NCI-H1105 (cell line): ENCODE measurements at places on chromosomes 3 and 15.
A peak's percentile ranks its signal among the peaks of the same experiment; 100 is the strongest.

DNA sequence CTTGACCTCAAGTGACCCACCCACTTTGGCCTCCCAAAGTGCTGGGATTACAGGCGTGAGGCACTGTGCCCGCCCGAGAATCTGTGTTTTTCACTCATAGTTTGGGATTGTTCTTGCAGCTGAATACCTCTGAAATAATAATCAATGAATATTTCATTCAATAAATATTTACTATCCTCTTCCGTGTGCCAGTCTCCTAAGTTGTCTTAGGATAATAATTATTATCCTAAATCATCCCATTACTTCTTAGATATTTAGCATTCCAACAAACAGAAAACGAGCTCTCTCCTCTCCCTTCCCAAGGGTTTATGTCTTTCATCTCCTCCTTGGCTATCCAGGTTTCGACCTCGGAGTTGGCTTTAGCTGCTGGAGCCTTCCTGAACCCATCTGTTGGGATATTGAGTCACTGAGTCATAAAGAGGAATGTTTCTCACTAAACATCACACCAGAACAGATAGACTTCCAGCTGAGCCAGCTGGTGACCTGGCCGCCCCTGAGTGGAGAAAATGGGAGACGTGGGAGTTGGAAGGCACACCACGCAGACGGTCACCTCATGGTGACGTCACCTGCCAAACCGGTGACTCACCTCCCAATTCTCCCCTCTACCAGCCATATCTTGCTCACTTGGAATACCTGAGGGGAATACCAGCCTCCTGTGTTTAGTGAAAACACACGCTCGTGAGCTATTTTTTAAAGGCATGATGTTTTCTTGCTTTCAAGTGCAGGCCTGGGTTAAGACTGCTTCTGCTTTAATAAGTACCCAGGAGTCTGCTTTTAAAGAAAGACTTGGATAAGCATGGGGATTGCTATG lies 43.9 kb downstream of the BHLHE40 start:
- DNase-seq = no peak

DNA sequence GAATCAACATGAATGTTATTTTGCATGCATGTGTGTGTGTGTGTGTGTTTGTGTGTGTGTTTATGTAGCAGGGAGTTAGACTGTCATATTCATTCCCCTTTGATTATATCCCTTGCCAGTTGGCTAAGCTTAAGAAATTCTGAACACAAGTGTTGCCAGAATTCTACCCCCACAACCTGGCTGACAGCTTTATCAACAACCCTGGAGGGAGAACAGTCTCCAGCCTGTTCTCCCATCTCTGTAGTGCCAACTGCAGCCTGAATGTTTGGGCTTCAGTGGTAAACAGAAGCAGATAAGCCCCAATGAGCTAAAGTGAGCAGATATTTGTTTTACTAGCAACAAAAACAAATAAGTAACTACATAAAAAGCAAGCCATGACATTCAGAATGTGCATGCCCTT lies 162.6 kb upstream of the ABI3BP start:
- DNase-seq = no peak

DNA sequence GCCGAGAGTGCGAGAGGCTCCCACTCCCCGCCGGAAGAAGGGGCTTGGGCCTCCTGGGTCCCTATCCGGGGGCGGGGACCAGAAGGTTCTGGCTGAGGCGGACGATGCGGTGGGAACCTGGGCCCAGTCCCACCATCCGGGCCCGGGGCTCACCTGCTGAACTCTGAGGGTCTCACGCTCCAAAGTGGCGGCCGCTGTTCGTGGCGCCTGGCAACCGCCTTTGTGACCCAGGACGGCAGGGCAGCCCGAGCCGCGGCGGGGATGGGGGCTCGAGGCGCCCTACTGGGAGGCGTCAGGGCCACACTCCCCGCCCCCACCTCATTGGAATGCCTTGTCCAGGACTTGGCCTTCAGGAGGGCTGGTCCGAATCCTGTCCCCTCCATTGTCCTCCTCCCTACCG lies at the start of gene FANCD2OS:
TSS of gene FANCD2OS (minus strand) at position 165 of the 400 bp plus-strand sequence. CDS start 3,481 bp downstream, outside the sequence.
- no peak for DNase-seq

- DNase-seq = no peak
These were observed 119.9 kb upstream of the MELTF start for GRCh38 chr3:197149528-197149927.

DNA sequence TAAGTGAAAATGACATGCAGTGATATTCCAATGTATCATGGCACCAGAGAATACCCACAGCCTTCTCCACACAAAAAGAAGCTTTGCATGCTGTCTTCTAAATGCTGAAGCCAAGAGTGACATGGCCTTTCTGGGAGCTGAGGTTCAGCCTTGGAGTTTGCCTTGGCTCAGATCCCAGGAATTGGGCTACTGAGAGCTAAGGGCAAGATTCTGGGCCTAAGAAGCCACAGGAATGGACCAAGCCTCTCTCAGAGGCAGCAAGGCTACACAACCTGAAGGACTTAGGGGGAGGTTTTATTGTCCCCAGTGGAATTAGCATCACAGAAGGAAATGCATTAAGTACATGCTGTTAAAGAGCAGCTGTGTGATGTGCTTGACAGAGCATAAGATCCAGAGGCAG lies 1078.5 kb downstream of the TUSC7 start:
- peak; percentile 5 for DNase-seq

GRCh38 chr15:41836713-41837454 lies 1.8 kb upstream of the PLA2G4B start:
- no peak for DNase-seq

DNA sequence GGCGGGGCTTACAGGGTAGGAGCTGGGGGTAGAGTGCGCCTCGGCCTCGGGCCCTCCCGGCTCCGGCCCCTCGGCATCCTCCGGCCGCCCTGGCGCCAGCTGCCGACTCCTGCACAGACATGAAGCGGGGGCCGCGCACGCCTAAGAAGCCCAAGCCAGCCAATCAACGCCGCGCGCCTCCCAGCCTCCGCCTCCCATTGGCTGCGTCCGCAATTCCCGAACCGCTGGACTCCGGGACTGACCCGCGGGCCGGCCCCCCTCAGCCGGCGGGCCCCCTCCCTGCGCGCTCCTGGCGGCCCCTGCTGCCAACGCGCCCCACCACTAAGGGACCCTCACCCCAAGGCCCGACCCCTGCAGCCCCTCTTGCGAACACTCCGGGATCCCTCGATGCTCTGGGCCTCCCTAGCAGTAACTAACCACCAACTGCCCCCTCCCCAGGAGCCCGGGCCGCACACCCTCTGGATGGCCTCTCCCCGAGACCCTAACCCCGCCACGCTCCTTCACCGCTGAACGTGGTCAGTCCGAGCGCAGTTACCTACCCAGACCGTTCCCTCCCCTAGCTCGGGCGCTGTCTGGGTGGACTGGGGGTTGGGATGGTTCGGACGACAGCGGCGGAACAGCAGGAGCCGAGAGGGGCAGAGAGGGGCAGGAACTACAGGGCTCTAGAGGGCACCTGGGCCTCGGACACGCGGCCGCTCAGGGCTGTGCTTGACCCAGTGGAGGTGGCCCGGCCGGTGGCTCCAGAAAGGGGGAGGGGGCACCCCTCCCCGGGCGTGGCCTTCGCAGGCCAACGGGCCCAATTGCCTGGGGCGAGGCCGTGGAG lies 5.0 kb downstream of the GATA2 start:
- peak; percentile 80 for DNase-seq

GRCh38 chr15:83837945-83838571 lies 184.1 kb downstream of the ADAMTSL3 start:
- DNase-seq = no peak

- no peak for DNase-seq
These were observed 36.2 kb downstream of the KBTBD12 start for GRCh38 chr3:127951276-127951675.

DNA sequence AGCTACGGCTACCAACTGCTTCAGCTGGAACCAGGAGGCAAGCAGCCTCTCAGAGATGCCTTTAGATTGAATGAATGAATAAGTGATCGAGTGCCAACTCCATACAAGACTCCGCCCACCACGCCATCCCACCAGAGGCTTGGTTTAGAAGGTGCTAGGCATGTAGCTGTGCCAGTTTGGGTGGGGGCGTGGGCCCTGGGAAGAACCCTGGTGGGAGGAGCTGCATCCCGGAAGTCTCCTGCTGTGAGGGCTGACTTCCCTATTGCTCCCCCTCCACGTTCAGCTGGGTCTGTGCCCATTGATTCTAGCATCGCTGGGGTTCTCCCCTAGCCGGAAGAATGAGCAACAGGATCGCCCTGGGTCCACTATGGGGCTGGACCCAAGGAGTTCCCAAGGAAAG lies 20.9 kb downstream of the LINGO1 start:
- no peak for DNase-seq

DNA sequence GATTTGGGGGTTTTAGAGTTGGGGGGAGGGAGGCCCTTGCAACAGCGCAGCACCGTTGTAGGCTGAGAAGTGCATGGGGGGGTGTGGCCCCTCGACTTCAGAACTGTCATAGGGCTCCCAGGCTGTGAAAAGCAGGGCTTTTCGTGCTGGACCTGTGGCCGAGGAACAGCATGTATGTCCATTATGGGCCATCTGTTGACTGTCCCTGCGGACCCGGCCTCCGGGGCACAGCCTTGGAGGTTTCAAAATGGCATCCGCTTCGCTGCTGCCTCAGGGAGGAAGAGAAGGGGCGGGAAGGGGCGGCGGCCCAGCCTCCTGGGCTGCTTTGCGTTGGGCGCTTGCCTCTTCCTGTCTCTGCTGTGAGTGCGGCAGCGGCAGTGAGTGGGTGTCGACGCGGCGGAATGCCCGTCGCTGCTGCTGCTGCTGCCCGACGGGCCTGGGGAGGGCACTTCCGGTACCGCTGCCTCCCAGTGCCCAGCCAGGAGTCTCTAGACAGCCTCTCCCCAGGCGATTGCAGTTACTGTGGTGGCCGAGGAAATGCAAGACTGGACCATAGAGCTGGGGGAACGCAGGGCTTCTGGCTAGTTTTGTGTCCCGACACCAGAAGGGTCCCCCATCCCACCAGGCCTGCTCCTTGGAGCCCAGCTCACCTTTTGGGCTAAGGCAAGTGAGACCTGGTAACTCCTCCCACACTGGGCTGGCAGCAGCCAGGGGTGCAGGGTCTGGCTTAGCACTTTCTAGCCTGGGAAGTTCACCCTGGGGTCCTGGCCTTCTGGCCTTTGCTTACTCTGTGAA lies 1.9 kb downstream of the GNAI2 start:
- DNase-seq = peak; percentile 29

DNA sequence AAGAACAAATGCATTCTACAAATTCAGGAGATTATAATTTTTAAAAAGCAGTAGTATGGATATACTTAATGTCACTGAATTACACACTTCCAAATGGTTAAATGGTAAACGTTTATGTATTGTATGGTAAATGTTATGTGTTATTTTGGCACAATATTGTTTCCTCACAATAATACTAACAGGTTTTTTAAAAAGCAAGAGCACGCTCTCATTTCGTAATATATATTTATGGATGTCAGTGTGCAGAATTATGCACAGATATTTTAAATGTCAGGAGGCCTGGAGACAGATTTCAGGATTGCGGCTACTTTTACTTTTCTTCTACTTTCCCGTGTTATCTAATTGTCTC lies 533 bp downstream of the ZNF445 start:
- no peak for DNase-seq

- DNase-seq = no peak
These were observed 23.0 kb downstream of the NEO1 start for GRCh38 chr15:73075160-73075859.

GRCh38 chr3:128491691-128491940 lies 1.4 kb downstream of the GATA2 start:
- DNase-seq = no peak

GRCh38 chr3:110015231-110015963 lies 678.1 kb upstream of the DPPA4 start:
- no peak for DNase-seq

GRCh38 chr3:8492744-8493511 lies 8.7 kb upstream of the LMCD1 start:
- no peak for DNase-seq

DNA sequence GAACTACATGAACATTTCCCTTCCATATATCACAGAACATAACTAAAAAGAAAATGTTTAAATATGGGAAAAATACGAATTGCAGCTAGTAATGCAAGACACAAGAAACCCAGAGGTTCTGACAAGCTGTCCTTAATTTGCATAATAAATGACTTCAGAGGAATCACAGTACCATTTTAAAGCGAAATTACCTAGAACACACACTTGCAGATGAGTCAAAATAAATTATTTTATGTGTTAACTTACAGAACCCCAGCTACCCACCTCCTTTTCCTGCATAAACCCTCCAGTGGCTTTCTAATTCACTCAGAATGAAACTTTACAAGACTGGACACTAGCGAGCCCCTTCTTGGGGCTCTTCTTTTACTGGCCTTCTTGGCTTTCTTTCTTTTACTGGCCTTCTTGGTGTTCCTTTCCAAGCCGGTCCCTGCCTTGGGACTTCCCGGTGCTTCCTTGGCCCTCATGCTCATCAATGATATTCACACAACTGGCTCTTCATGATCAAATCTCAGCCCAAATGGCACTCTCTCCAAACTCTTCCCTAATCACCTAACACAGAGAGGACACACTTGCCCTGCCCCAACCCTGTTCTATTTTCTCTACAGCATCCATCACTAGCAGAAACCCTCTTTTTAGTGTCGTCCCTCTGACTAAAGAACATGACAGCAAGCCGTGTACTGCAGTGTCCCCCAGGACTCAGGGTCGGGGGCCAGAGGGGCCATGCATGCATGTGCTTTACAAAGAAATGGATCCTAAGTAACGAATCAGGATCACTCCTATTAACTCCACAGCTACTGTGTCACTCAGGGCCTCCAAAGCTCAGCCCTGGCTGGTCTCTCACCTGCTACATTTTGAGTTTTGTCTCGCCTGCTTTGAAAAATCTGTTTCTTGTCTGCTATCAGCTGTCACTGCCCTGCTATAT lies 4.8 kb downstream of the CHSY1 start:
- no peak for DNase-seq

DNA sequence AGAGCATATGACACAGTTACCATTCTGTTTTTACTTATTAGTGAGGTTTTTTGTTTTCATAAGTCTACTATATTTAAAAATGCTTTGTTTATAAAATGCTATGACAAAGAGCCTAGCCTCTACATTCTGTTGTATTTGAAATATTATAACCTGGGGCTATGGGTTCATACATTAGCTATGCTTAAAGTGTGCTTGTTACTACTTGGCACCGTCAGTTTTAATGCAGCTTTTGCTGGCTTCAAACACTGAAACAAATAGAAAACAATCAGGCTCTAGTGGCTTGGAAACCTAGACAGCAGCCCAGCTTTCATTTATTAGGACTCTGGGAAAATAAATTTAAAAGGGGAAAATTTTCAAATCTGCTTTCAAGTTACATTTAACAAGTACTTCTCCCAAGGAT lies 635.9 kb downstream of the CADM2 start:
- no peak for DNase-seq

- DNase-seq = no peak
These were observed 89.5 kb upstream of the IL12A start for GRCh38 chr3:159899166-159899565.

DNA sequence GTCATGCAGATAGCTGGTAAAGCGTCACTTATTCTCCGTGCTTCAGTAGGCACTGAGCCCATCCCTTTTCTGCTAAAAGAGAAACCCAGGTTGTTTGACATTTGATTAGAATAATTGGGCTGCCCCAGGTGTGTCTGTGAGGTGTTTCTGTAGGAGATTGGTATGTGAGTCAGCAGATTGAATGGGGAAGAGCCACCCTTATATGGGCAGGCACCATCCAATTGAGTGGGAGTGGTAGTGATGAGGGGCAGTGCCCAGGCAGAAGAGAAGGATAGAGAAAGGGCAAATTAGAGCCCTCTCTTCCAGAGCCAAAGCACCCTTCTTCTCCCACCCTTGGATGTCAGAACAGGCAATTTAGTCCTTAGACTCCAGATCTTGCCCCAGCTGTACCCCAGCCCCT lies 384.3 kb upstream of the GBE1 start:
- DNase-seq = no peak

GRCh38 chr15:69848551-69849231 lies 249.0 kb downstream of the TLE3 start:
- no peak for DNase-seq
